Left ventricle myocardium superior (tissue), 1 donor: ENCODE measurements at places on chromosomes 2 and 18. TPM values are rescaled to one million over a fixed set of nuclear protein-coding genes. Genes with fewer than 3 reads are reported as not detected.

SLC38A11 gene
- 1.0 TPM for total RNA-seq

HSBP1L1 gene
- total RNA-seq = 14.5 TPM

KIAA2012 gene
- not detected for total RNA-seq

WNT10A gene
- not detected for total RNA-seq

NYAP2 gene
- total RNA-seq = not detected

CNRIP1 gene
- 11.1 TPM for total RNA-seq

ESPNL gene
- total RNA-seq = not detected

CYTIP gene
- 1.2 TPM for total RNA-seq

DYTN gene
- total RNA-seq = not detected

TUBA4A gene
- 116 TPM for total RNA-seq

OTOS gene
- total RNA-seq = not detected

ATG16L1 gene
- total RNA-seq = 18.4 TPM

ATL2 gene
- 28.2 TPM for total RNA-seq

MERTK gene
- total RNA-seq = 5.0 TPM

CREG2 gene
- total RNA-seq = not detected

IDH1 gene
- 50.8 TPM for total RNA-seq

POTEC gene
- total RNA-seq = not detected

TRIM43 gene
- not detected for total RNA-seq

C2orf68 gene
- 29.2 TPM for total RNA-seq

PSTPIP2 gene
- 2.7 TPM for total RNA-seq

FIGN gene
- 16.6 TPM for total RNA-seq

C2orf80 gene
- not detected for total RNA-seq

GKN1 gene
- not detected for total RNA-seq

REEP1 gene
- 21.3 TPM for total RNA-seq
